SW 1271 (cell line): ENCODE measurements at places on chromosomes 2 and 18.

- DNase-seq = no peak
Measured at GRCh38 chr2:114442510-114442909, at the start of gene DPP10. Gene DPP10, plus strand, starts transcription at chr2:114442641.

DNA sequence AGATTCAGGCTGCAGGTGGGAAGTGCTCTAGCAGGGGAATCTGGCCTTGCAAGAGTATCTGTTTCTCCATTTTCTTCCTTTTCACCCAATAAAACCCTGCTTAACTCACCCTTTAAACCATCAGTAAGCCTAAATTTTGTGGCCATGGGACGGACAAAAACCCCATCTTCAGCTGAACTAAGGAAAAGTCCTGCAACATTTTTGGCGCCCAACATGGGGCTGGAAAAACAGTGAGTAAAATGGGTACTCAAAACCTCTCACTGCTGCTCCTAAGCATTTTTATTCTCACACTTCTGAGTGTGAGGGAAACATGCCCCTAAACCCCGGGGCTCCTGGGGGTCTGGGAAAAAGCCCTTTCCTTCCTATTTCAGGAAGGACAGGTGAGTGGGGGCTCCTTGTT, 414.3 kb downstream of the ZNF804A start:
- DNase-seq = no peak

DNA sequence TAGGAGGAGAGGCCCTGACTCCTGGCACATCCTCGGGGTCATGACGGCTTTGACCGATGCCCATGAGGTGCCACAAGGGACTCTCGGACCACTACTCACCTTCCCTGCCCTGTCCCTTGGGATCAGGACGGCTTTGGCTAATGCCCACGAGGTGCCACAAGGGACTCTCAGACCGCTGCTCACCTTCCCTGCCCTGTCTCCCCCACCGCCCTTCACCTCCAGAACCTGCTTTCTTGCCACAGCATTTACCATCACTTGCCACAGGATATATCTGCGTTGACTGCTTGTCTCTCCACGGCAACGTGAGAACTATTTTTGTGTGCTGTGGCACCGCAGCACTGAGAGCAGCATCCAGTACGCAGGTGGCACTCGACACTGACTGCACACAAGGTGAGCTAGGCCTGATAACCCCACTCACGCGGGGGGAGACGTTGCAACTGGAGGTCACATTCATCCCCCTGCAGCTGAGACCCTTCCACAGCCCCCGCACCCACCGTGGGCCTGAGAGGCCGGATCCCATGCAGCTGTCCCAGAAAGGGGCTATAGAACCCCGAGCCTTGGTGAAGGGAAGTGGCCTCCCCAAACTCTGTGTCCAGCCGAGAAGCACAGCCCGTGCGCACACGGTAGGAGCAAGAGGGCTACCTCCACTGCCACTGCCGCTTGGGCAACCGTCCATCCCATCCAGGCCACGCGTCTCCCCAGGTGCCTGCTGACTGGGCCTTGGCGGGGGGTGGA, 47.5 kb downstream of the ANO7 start:
- no peak for DNase-seq

DNA sequence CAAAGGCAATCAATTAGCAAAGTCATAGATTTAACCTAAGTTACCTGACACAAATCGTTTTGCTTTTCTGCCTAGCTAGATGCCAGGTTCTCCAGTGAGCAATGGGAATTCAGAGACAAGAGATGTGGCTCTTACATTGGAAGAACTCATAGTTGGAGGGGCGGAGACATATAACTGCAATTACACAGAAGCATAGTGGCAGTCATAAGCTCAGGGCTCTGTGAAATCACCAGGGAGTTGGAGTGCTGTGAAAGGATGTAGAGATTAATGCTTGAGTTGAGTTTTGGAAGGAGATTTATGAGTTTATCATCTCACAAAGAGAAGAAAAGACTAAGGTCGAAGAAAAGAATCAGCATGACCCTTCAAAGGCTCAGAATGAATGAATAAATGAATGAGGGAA, 457.2 kb upstream of the TRIB2 start:
- DNase-seq = no peak

GRCh38 chr2:29334706-29335105, 219.5 kb downstream of the CLIP4 start:
- DNase-seq = no peak

DNA sequence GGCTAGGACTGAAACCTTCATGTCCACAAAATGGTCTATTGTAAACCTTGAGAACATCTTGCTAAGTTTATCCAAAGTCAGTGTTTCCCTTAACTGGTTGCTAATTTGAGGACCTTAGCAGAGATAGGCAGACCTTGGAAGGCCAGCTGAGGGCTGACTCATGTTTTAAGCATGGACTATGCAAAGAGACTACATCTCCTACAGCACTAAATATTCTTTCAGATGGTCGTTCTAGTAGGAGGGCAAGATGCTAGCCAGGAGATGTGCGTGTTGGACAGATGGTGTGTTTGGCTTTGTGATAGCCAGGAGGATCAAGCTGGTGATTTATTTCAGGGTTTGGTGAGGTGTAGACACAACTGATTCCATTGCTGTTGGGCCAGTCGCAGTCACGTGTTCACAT, 75.8 kb downstream of the NRP2 start:
- no peak for DNase-seq

DNA sequence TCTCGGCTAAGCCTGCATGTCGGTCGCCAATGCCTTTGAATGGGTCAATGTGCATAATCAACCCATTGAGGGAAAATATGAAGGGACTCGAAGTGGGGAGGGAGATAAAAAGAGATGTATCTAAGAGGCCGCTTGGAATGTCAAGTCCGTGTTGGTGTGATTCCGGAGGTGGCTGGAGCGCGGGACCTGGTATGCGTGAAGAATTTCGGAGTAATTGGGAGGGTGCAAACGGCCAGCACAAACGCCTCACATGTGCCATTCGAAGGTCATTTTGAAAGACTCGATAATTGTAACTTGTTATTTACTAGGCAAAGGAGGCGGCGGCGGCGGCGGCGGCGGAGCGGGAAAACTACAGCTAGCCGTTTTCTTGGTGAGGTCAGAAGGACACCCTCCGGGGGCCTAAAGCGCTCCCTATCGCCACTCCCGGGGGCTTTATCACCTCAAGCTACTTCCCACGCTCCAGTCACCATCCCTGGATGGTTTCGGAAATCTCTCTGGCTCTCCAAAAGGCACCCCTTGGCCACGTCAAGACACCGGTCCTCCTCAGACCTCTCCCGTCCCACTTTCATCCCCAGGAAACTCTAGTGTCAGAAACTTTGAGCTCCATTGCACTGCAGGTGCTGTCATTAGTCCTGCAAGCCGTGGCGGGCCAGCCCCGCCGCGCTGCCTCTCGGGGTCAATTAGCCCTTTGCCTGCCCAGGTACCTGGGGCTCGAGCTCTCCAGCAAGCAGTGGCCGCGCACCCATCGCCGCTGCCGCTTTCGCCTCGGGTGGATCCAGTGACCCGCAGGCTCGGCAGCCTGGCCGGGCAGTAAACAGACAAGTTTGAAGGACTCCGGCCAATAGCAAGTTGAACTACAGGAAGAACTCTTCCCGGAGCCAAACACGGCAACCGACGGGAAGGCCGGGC, 1.5 kb downstream of the ERBB4 start:
- no peak for DNase-seq

GRCh38 chr2:151027151-151027550, 234.5 kb downstream of the RBM43 start:
- no peak for DNase-seq

- no peak for DNase-seq
Measured at GRCh38 chr2:28755421-28755820, 3.8 kb downstream of the PPP1CB start.
